Natural killer cell treated with Interleukin-12 subunit alpha and Interleukin-12 subunit beta and Interleukin-15 and Interleukin-18, amount 100 ng/mL, for 72 hours (primary cell): ENCODE measurements at places on chromosomes 7 and 10.

DNA sequence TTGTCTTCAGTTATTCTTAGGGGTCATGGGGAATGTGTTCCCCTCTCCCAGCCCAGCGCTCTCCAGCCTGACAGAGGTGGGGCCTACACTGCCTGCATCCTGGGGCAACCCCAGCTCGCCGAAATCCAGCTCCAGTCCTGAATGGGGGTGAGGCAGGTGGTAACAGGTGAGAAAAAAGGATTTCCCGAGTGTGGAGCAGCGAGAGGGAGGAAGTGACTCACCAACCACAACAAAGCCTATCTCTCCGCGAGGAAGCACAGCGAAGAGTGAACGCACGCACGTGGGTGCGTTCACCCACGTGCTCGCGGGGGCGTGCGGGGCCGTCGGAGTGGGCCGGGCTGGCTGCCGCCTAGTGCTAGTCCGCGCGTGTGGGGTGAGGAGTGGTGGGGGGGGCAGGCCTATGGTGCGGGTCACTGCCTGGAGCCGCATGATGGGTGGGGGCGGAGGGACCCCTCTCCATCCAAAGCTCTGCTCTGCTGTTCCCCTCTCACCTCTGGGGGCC lies 855 bp upstream of the PALD1 start:
- no peak overlapping the region for H3K27ac ChIP-seq
- DNase-seq, result no peak
- H3K36me3 ChIP-seq, result no peaks in the 10 kb centered on the region

DNA sequence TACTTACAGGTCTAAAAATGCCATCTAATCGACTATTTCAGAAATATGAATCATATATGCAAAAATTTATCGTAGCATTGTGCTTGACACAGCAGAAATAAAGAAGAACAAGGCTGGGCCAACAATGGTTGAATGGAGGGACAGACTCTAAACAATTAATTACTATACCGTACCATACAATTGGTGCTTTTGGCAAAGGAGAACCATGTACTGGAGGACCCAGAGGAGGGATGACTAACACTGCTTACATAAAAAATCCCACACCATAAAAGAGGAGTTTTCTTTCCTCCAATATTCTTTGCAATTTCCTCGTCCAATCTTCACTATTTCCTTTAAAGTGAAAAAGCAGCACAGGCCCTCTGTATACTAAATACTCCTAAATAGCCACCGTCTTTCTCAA lies 94.1 kb downstream of the SGMS1 start:
- peaks cover 24% of the 10 kb centered on the region for H3K4me1 ChIP-seq
- no peak for DNase-seq
- no peak overlapping the region for H3K27ac ChIP-seq
- H3K36me3 ChIP-seq, result no peaks in the 10 kb centered on the region
- H3K4me3 ChIP-seq, result no peak overlapping the region
- H3K27me3 ChIP-seq, result no peaks in the 10 kb centered on the region

DNA sequence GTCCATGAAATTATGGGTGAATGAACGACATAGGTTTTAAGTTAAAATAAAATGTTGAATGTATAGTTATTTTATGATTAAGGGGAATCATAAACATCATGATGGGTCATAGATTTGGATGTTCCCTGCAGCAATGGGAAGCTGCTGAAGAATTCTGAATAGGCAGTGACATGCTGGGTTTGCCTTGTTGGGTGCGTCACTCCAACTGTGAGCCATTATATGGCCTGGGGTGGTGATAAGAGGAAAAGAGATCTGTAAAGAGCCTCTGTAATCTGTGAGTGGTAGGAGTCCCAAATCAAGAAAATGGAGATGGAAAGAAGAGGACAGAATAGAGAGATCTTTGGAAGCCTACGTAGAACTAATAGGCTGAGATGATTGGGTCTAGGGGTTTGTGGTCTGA lies 58.1 kb upstream of the GPR26 start:
- H3K36me3 ChIP-seq, result no peaks in the 10 kb centered on the region
- no peak for DNase-seq
- H3K4me3 ChIP-seq, result no peak overlapping the region
- peaks cover 48% of the 10 kb centered on the region for H3K27me3 ChIP-seq
- H3K4me1 ChIP-seq, result no peaks in the 10 kb centered on the region

DNA sequence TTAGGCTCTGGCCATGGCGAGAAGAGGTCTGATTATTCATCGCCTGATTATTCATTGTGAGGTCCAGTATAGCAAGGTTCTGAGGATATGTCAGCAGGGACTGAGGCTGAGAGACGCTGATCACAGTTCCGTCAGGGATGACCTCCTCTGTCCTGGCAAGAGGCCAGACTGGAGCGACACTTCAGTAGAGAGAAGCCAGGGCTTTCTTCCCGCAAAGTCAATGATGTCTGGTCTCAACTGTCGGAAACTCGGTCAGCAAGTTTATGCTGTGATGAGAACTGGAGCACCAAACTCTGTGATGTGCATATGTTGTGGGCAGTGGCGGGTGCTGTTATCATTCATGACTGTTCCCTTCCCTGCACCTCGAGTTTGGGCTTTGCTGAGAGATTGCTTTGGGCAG lies 29.0 kb upstream of the GNA12 start:
- no peak overlapping the region for H3K27ac ChIP-seq
- H3K36me3 ChIP-seq, result no peaks in the 10 kb centered on the region
- H3K4me3 ChIP-seq, result no peak overlapping the region
- no peak for DNase-seq

DNA sequence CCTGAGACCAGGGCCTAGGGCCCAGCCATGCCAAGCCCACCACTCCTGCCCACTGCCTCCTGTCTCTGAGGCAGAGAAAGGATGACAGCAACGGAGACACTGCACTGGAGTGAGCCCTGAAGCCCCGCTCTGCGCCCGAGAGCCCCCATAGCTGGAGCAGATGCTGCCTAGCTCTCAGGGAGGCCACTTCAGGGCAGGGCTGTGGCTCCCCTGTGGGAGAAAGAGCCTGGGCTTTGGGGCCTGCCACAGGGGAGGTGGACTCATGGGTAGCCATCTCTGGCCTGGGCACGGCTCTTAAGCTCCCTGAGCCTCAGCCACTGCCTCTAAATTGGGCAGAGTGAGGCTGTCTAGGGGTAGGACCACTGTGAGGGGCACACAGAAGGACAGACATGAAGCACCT lies 214.2 kb downstream of the GRID1 start:
- H3K4me1 ChIP-seq, result no peaks in the 10 kb centered on the region
- no peak overlapping the region for H3K27ac ChIP-seq
- H3K36me3 ChIP-seq, result no peaks in the 10 kb centered on the region
